ENCODE measurements at places on chromosomes 13 and 19.
A peak's percentile ranks its signal among the peaks of the same experiment; 100 is the strongest.

DNA sequence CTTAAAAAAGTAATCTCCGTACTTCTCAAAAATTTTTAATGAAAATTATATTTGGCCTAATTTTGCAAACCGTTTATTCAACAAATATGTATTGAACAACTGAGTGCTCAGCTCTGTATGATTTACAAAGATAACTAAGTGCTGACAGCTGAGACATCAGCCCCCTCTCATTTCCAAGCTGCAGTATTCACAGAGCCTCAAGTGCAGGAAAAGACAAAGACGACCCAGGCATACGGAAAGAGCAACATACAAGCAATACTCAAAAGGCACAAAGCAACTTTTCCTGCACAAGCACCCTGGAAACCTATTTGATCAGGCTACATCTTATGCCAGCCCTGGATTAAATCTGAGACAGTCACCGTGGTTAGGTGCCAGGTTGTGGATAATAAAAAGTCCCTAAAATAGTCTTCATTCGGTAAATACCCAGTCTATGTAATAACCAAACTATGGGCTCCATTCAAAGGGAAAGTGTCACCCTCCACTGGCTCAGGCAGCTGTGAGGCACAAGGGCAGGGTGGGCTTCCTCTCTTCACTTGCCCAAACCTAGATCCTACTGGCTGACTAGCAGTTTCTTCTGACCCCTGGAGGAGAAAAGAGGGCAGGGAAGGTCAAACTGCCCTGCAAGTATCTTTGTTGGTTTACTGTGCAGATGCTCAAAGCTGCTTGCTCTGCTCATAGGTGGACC, 65.5 kb downstream of the TBC1D4 start:
- DNase-seq, result no peak

GRCh38 chr19:355134-355533, 10.5 kb upstream of the MIER2 start:
- peak; percentile 24 for DNase-seq

DNA sequence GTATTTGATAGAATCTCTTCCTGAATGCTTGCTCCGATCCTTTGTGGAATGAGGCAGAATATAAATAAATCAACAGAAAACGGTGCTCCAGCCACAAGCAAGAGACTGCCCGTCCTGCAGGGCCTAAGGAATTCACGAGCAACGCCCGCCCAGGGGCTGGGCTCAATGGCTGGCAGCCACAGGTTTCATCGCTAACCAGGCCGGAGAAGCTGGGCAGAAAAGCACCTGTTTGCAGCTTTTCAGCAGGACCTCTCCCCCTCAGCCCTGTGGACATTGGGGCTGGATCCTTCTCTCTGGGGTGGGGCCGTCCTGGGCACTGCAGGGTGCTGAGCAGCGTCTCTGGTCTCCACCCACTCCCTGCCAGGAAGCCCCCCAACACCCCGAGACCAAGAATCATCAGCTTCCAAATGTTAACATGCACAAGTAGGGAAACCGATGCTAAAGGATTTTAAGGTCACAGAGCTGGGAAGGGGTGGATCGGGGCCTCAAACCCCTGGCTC, 102.5 kb downstream of the GADD45B start:
- DNase-seq, result peak; percentile 25

DNA sequence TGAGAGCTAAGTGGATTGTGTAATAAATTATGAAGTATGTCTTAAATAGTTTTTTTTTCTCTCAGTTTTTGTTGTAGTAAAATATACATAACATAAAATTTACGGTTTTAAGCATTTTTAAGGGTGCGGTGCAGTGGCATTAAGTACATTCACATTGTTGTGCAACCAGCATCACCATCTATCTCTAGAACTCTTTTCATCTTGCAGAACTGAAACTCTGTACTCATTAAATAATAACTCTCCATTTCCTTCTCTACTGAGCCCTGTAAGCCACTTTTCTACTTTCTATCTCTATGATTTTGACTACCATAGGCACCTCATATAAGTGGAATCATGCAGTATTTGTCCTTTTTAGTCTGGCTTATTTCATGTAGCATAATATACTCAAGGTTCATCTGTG, 87.1 kb downstream of the GJA3 start:
- DNase-seq, result no peak

DNA sequence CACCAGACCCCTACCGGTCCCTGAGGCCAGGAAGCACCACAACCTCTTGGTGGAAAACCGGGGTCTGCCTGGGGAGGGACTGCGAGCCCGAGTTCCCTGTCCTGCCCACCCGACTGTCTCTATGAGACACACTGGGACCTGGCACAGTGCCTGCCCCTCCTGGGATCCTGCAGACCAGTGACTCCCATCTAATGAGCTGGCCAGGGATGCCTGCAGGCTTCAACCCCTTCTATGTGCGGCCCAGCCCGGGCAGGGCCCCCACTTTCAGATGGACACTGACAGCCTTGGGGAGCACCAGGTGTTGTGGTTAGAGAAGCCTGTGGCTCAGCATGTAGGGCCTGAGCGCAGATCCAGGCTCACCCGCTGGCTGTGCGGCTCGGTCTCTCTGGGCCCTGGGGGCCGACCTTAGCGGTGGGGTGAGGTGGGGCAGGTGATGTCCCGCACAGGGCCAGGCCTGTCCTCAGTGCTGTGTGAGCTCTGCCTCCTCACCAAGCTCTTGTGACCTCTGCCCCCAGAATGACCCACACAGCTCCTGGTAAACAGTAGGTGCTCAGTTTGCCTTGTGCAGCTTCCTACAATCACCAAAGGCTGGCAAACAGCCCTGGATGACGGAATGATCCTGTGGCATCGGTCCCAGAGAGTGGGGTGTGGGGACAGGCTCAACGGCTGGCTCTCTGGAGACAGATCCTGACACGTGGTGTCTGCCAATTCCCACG, 17.9 kb upstream of the CACTIN start:
- no peak for DNase-seq

DNA sequence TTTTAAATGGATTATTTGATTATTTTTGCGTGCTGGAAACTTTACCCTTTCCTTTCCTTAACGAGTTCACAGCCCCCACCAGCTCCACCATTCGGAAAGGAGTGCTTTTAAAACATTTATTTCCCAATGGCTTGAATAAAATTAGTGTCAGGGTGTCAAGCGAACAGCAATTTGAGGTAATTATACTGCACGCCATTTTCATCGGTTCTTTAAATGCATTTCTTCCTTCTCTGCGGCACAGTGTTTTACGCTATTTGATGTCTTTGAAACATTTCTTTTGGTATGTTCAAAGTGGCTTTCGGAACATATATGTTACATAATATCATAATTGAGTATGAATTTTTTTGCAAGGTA, 309 bp upstream of the SLITRK1 start:
- no peak for DNase-seq

DNA sequence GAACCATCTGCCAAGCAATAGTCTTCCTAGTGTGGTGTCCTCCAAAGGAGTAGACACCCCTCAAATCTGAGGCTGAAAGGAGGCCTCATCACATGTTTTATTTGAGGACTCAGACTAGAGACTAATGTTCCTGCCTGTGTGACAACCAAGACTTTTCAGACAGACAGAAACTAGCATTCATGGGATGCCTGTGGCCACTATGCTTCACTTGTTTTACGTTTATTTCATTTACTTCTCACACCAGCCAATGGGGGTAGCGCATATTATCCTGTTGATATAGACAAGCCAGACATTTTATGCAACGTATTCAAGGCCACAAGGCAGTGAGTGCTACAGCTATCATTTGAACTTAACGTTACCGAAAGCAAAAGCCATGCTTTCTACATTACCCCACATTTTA, 391.7 kb upstream of the HTR2A start:
- DNase-seq, result no peak

GRCh38 chr19:54905421-54905802, 536 bp upstream of the NCR1 start:
- DNase-seq, result no peak

- DNase-seq, result no peak
These were observed at the start of gene KIR2DL4 for GRCh38 chr19:54803410-54803809. TSS of gene KIR2DL4 (plus strand) at chr19:54803610. CDS start at chr19:54803652, 42 bp downstream.

DNA sequence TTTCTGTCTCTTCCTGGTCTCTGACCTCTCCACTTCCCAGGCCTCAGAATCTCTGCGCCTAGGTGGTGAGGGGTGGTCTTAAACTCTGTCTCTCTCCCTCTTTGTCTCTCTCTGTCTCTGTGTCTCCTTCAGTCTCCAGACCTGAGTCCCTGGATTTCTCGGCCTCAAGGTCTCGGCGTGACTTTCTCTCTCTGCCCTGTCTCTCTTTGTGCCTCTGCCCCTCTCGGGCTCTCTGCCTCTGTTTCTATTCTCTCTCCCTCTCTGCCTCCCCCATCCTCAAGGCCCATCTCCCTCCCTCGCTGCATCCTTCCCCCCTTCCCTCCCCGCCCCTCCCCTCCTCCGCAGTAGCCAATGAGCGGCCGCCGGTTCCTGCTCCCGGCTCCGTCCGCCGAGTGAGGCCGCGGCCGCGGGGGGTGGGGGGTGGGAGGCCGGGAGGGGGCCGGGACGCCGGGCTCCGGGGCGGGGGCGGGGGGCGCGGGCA, at the start of gene CACNG7:
Gene CACNG7 (plus strand): TSS at position 344 of the 481 bp plus-strand sequence. CDS start 3,554 bp downstream, outside the sequence.
- DNase-seq, result no peak

DNA sequence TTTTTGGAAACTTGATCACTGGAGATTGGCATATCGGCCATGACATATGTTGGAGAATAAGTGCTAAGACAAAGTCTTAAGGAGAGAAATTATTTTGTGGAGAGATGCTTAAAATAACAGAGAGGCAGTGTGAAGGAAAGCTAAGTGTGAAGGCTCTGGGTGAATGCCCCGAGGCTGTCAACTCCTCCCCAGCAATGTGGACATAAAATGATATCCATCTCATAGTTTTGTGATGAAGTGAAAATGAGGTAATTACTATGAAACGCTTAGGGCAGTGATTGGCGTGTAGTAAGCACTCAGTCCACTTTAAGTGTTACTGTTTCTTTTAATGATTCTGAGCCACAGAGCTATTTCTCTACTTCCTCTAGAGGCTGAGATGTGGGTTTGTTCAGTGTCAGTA, 195.8 kb upstream of the KLF12 start:
- DNase-seq, result no peak

- DNase-seq, result no peak
These were observed 24.4 kb upstream of the ZNF561 start for GRCh38 chr19:9645472-9645871.

GRCh38 chr19:4369888-4370260, 26.5 kb downstream of the MPND start:
- DNase-seq, result no peak

DNA sequence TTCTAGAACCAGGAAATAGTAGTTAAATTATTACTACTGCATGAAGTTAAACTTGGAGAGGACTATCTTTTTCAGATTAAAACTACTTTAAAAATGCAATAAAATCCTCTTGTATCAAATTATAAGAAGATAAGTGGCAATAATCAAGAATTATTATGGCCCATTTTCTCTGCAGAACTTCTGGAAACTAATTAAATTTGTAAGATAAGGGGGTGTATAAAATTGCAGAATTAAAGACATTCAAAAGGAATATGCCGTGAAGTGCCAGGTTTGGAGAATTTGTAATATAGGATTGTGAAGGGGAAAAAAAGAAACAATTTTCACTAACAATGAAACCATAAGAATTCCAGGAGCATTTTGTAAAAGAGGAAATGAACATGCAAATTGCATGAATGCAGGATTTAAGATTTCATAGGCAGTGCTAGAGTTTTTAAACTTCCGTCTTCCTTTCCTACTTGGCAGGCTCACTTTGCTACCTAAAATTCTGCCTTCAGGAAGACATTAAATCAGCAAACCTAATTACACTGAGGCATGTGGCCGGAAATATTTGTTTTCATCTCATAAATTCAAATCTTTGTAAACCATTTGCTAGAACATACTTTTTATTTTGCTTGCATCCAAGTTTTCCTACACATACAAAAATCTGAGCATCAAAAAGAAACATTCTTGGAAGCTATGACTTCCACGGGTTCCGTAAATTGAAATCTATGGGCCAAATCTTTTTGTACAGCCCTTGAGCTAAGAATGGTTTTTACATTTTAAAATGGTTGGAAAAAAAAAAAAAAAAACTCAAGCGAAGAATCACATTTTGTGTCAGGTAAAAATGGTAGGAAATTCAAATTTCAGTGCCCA, 166.9 kb downstream of the DCLK1 start:
- DNase-seq, result no peak

- DNase-seq, result no peak
These were observed 5.5 kb downstream of the ARRDC2 start for GRCh38 chr19:18013210-18014111.

GRCh38 chr19:48558018-48558684, 6.2 kb downstream of the SULT2B1 start:
- peak; percentile 73 for DNase-seq

DNA sequence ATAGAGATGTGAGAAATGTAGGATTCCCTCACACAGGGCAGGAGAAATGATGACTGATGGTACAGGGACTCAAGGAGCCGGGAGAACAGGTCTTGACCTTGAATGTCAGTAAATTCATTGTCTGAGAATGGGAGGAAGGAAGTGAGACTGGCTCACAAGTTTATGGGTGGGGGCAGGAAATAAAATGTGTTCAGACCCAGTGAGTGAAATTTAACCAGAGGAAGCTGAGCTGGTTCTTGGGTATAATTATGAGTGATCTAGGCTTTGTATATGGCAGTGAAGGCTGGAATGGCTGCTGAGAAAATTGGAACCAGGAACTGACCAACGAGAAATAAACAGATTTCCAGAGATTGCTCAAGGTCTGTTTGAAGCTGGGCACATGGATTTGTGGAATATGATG, 6.3 kb upstream of the IGSF23 start:
- DNase-seq, result peak; percentile 94

All from HT1080 (cell line).